ENCODE measurements at places on chromosomes 11 and 22.

GRCh38 chr11:125132071-125132470 is 20.6 kb upstream of the TMEM218 start:
- DNase-seq: no peak

- no peak for DNase-seq
Measured at GRCh38 chr11:103338621-103339484, 229.6 kb downstream of the DYNC2H1 start.

DNA sequence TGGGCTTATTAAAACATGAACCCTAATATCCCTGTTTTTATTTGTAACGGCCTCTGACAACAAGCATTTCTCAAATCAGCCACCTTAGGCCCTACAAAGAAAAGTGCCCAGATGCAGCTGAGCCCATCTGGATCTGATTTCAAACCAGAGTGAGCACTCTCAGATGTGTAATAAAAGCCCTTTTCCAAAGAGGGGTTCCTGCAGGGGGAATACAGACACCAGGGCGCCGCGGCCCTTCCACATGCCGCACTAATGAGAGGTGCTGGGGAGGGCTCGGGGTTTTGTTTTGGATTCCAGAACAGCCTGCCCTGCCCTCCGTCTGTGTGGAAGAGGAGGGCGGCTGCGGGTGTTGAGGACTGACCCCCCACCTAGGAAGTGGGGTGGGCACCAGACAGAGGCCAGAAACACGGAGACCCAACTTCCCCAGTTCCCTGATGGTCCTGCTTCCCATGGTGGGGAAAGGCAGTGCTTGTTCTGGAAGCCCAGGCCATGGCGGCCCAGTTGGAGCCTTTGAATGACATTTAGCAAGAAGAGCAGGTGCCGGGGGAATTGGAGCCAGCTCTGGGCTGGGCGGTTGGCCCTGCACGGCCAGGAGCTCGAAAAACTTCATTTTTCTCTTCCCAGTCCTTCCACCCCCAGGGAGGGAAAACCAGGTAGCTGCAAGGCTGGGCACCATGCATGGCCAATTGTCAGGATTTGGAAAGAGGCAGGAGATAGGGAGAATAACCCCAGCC is 63.7 kb downstream of the MACROD1 start:
- DNase-seq: no peak

DNA sequence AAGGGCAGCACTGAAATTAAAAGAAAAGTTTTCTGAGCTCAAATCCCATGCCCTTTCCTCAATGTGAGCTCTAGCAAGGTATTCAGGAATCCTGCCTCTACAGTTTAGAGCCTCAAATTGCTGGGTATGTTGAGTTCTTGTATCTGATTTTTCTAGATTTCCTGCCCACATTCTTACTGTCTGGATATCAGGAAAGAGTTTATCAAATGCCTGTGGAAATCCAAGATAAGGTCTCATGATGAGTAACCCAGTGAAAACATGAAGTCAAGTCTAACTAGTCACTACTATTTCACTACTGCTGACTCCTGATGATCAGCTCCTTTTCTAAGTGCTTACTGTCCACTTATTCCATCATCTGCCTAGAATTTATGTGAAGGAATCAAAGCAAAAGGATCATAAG is 29.8 kb downstream of the LIMK2 start:
- no peak for DNase-seq

- DNase-seq: no peak
Measured at GRCh38 chr11:2355000-2355644, 22.0 kb upstream of the CD81 start.

DNA sequence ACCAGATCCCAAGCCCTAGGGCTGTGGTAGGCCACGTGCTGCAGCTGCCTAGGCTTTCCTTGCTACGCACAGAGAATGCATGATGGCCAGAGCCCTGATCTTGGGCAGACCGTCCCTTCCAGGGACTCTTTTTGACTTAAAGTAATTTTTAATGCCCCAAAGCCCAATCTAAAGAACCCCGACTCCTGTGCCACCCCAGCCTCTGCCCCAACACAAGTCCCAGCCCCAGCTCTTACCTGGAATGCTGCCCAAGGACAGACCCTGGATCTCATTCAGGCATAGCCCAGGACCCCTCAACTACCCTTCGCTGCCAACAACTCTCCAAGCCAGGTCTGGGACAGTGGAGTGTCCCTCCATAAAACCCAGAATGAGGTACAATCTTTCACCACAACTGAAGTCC is 211.7 kb upstream of the B3GAT1 start:
- DNase-seq: no peak

- no peak for DNase-seq
Measured at GRCh38 chr11:111909378-111909777, 2.2 kb downstream of the CRYAB start.

GRCh38 chr22:29103121-29103520 is 30.3 kb downstream of the KREMEN1 start:
- DNase-seq: no peak

DNA sequence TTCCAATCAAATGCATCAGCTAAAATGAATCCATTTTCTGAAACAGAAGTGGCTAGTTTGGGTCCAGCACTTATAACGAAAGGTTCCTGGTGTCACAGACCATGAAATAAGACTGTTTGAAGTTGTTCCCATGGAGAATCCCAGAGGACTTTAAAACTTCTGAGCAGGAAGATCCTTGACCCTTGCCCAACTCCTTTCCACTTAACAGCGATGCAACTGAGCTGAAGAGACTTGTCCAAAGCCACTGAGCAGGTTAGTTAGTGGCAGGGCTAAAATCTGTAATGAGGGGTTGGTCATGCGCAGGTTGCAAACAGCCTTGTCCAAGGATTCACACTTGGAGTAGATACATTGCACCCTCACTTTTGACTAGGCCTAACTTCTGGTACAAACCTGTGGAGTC is 1.3 kb downstream of the RAB38 start:
- no peak for DNase-seq

GRCh38 chr11:27294654-27295053 is 68.4 kb downstream of the CCDC34 start:
- DNase-seq: no peak

DNA sequence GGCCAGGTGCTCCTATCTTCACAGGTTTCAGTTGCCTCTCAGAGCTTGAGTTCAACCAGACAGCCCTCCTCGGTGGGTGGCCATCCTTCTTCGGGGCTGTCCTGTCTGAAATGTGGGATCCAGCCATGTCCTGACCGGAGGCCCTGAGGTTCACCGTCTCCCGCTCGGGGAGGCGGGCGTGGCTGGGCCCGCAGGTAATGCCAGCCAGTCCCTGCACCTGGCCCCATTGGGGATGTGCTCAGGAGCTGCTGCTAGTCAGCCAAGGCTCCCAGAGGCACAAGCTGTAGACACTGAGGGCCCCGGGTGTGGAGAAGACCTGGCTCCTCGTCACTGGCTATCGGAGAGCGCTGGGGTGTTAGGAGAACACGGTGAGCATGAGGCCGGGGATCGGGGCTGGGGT is 32.6 kb downstream of the TSPAN4 start:
- no peak for DNase-seq

DNA sequence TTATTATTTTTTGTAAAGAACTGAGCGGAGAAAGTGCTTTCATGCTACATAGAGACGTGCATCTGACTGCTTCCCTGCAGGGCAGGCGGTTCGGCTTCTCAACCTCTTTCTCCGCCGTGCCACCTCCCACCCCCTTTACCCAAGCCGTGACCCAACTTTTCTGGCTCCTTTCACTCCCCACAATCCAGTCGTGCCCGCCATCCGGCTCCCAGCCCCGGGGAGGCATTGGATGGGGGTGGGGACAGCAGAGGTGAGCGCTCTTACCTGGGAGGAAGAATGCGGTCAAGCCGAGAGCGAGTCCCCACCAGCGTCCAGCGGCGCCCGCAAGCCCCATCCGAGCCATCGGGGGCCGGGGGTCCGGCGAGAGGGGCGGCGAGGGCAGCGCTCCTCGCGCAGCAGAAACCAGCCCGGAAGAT is 781 bp downstream of the NECTIN1 start:
- peak; percentile 29 for DNase-seq

DNA sequence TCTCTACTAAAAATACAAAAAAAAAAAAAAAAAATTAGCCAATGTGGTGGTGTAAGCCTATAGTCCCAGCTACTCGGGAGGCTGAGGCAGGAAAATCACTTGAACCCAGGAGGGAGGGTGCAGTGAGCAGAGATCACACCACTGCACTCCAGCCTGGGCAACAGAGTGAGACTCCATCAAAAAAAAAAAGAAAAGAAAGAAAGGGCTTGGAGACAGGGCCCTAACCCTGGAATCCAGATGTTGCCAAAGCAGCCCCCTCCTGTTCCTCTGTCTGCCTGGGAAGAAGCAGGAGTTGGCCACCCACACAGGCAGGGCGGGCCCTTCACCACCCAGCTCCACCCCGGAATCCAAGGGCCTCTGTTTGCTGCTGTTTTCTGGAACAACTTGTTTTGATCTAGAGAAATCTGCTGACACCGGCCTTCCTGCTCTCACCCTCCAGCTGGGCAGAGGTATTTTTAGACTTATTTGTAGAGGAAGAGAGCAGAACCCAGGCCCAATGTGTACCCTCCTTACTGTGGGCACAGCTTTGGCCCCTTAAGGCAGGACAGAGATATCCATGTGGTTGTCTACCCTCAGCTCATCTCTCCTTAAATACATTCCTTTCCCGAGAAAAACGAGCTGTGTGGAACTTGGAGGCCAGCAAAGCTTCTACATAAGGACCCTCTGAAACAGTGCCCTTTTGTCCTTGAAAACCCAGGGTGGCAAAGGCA is 2.7 kb upstream of the NEAT1 start:
- peak; percentile 80 for DNase-seq

DNA sequence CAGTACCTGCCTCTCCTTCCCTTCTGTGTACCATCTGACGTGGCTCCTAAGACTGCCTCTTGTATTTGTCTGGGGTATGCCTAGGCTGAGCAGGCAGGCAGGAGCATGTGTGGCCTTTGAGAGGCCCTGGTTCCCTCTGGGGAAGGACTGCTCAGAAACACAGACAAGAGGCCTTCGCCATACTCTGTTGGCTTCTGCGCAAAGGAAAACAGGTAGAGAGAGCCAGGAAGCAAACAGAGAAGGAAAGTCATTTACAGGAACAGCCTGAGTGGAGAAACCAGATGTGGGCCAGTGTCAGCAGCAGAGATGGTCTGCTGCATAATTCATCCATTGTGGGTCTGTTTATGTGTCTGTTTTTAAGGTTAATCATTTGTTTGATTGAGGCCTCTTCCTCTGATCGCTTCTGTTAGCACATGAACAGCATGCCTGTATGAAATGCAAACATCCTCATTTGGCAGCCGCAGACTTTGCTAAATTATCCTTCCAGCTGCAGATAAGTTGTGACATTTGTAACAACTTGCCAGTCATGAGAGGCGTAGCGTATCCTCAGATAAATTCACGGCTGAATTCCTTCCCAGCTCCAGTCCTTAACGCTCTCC is 119.4 kb downstream of the GALNT18 start:
- DNase-seq: no peak

DNA sequence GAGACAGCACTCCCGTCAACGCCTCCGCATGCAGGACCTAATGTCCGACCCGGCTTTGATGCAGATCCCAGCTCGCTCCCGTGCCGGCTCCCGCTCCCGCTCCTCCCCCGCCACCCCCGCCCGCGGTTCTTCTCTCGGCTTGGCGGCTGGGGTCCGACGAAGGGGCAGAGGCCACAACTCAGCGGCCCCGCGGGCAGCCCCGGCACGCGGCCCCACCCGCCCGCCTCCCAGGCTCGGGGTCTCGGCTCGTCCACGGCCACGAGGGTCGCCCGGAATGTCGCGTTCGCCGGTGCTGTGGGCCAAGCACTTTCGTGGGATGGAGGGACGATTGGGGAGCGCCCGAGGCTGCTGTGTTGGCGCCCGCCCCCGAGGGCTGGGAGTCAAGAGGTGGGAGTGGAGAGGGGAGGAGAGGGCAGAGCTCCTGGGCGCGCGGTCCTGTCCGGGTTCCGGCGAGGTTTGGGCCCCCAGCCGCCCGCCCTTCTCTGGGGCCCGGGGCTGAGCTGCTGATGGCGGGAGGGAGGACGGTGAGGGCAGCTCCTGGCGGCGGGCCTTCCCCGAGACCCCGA is 5.3 kb upstream of the TBX1 start:
- no peak for DNase-seq

GRCh38 chr11:126589492-126589803 is 234.0 kb downstream of the ST3GAL4 start:
- DNase-seq: no peak

- DNase-seq: no peak
Measured at GRCh38 chr22:24180316-24181087, 785 bp upstream of the SUSD2 start.

- no peak for DNase-seq
Measured at GRCh38 chr11:113023986-113024385, 62.8 kb downstream of the NCAM1 start.

- no peak for DNase-seq
Measured at GRCh38 chr22:43226377-43227238, 39.7 kb upstream of the TTLL12 start.

DNA sequence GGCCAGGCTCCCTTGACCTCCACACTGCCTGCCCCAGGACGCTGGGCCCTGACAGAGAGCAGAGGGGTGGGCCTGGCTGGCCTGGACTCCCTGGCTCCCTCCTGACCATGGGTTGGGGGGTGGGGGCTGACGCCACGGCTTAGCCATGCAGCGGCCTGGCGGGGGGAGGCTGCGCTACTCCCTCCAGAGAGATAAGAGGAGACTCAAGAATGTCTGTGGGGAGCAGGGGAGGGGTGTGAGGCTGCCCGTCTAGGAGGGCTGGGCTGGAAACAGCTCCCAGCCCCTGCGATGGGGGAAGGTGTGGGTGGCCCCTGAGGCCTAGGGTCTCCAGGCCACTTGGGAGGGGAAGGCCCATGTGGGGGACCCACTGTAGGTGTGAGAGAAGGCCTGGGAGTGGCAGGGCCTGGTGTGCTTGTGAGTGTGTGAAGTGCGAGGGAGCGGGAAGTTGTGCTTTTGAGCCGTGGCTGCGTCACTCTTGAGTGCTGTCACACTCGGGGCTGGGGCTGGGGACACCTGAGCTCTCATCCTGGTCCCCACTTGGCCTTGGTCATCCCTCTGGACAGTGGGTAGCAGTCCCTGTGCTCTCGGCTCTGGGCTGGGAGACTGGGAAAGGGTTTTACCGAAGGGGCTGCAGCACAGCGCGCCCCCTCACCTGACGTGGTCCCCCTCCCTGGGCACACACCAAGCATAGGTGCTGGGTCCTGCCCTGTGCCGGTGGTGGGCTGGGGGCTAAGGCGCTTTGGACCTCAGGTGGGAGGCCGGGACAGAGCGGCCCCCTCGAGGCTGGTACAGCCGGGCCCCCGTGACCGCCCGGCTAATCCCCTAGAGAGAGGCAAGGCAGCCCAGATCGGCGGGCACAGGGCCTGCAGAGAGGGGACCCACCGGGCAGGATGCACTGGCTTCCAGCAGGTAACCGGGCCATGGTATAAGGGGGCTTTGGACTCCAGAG is 2.4 kb downstream of the MYRF start:
- no peak for DNase-seq

GRCh38 chr11:64881476-64881875 is 3.1 kb upstream of the EHD1 start:
- DNase-seq: no peak

GRCh38 chr22:44281768-44282637 is 30.7 kb downstream of the SHISAL1 start:
- no peak for DNase-seq
